ENCODE measurements at places on chromosomes 5 and 9.

GRCh38 chr9:10112798-10113197 lies 500.0 kb downstream of the PTPRD start:
- DNase-seq = no peak

DNA sequence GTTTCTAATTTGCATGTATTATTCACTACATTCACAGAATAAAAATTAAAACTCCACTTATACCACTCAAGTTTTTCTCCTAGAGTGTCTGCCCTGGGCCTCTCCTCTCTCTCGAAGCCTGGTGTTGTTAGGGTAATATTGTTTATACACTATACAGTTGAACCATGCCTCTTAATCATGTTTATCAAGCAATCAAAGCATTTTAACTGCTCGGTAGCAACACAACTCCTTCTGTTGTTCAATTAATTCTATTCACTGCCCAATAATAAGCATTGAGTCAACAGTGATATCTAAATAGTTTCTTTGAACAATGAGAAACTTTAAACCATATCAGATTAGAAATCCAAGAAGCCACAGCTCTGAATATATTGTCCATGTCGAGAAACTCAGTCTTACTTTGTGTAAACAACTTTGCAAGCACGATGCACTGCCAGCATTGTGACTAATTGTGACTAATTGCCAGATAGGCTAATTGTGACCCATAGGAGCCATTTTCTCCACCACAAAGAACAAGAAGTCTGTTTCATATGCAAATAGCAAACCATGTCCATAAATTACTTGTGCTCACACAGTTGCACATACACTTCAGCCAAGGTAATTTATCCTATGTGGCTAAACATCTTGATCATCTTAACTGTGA lies at the start of gene DNAH5:
Gene DNAH5, minus strand, starts transcription at position 129 of the 640 bp plus-strand sequence. CDS start 250 bp downstream, outside the sequence.
- no peak for DNase-seq

DNA sequence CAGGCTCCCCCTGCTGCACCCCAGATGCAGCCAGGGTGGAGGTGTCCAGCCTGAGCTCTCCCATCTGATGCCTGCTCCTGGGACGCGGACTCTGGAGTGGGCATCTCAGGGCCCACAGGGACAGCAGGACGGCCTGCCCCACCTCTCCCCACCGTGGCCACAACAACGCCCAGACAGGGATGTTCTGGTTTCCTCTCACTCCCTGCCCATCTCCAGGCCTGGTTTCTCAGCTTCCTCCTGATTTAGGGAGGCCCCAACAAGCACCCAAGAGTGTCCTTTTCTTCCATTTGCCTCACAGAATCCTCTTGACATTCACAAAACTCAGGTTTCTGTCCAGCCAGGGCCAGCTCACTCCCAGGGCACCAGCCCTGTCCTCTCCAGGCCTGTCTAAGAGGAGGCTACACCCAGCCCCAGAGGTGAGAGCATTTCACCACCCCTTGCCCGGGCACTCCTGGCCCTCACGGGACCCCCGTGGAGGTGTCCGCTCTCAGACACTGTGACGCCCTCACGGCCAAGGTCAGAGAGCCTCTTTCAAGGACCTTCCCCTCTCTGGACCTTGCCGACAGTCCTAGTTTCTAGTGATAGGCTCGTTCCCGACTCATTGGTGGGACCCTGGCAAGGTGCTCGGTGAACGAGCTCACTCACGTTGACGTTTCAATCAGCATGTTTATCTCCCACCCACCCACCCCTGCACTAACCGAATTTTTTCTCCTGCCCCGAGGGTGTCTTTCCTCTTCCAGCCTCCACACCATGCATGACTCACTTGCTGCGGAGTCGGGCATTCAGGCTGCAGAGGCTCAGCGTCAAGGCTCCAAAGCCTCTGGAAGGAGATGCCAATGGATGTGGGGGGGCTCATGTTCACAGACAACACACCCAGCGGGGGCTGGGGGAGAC lies 62.0 kb upstream of the UNC5A start:
- DNase-seq = no peak

DNA sequence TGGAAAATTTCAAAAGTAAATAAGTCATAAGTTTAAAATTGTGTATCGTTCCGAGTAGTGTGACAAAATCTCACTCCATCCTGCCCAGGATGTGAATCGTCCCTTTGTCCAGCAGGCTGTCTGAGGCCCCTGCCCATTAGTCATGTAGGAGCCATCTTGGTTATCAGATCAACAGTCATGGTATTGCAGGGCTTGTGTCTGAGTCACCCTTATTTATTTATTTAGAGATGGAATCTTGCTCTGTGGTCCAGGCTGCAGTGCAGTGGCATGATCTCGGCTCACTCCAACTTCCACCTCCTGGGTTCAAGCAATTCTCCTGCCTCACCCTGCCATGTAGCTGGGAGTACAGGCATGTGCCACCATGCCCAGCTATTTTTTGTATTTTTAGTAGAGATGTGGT lies 30.2 kb downstream of the ITGA2 start:
- no peak for DNase-seq

- no peak for DNase-seq
Observed at GRCh38 chr9:17631396-17631795, 52.5 kb downstream of the SH3GL2 start.

DNA sequence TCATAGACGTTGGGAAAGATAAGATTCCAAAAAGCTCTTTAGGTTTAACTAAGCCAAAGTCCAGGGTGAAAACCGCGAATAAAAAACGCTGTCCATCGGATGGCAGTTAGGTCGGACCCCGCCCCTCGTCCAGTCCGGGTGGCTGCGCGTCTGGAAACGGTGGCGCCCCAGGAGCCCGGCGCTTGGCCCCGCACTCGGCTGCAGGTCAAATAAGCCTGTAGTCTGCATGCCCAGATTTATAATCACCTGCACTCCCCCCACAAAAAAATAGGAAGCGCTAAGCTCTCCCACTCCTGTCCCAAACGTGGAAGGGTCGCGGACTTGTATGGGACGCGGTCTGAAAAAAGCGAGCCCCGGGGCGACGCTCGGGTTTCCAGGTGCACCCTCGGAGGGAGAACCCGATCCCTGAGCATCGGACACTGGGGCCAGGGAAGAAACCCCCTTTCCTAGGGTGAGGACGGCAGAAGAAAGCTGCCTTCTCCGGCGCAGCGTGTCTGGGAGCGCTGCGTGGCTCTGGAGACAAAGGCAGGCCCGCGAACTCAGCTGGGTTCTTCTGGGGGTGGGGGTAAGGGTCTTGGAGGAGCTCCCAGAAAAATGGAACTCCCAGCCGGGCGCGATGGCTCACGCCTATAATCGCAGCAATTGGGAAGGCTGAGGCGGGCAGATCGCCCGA lies 923 bp upstream of the ZBTB5 start:
- peak; percentile 72 for DNase-seq

DNA sequence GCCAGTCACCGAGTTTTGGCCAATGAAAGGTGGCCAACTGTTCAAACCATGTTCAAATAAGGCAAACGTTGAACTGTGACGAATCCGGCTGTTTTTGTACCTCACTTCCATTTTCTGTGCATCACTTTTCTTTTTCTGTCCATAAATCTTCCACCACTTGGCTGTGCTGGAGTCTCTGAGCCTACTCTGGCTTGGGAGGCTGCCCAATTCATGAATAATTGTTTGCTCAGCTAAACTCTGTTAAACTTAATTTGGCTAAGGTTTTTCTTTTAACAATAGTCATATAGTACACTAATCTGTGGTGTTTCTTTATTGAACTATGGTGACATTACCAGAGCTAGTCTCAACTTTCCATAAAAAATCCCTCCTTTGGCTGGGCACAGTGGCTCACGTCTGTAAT lies 11.3 kb downstream of the NIM1K start:
- DNase-seq = no peak

DNA sequence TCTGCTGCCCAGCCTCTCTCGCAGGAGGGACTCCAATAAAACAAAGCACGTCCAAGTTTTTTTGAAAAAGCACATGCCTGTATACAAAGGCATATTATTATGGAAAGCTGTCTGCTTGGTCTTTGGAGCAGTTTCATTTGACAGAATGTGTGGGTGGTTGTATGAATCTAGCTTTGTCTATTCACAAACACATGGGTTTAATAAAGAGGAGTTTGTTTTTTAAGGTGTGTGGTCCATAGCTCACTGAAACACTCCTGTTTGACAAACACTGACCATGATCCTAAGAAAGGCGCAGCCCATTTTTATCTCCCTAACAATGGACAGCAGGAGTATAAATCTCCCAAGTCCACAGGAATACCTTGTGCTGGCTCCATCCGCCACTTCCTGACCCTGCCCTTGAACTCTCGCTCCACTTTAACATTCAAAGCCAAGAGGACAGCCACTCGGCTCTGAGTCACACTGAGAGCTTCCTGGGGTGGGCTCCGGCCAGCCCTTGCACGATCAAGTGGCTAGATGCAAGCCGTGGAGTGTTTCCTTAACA lies 371.9 kb downstream of the EBF1 start:
- DNase-seq = no peak

DNA sequence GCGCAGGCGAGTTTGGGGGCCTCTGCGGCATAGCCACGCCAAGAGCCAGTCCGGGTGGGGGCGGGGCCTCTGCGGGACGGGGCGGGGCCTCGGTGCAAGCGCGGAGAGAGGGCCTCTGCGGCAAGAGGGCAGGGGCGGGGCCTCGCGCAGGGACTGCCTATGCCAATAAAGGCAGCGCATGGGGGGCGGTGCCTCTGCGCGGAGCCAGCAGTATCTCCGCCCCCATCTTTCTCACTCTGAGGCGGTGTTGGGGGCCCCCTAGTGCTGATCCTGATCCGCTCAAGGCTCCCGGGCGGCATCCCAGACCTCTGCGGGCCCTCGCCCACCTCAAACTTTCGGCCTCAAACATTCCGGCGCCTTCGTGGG lies 9.2 kb upstream of the GPRIN1 start:
- DNase-seq = peak; percentile 98

DNA sequence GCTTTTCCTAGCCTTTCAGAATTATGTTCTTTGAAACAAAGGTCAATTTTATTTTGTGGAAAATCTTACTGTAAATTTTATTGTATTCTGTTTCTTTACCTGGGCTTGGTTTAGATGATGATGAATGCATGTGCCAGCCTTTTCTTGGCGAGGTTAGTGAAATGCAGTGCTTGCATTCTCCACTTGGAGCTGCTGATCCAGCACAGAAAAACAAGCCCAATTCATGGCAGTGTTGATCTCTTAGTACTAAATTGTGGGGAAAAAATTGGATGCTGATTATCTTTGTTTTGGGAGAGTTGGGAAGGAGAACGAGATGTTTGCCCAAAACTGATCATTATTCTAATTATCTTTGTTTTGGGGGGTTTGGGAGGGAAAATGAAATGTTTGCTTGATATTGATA lies 3.7 kb downstream of the HABP4 start:
- no peak for DNase-seq

DNA sequence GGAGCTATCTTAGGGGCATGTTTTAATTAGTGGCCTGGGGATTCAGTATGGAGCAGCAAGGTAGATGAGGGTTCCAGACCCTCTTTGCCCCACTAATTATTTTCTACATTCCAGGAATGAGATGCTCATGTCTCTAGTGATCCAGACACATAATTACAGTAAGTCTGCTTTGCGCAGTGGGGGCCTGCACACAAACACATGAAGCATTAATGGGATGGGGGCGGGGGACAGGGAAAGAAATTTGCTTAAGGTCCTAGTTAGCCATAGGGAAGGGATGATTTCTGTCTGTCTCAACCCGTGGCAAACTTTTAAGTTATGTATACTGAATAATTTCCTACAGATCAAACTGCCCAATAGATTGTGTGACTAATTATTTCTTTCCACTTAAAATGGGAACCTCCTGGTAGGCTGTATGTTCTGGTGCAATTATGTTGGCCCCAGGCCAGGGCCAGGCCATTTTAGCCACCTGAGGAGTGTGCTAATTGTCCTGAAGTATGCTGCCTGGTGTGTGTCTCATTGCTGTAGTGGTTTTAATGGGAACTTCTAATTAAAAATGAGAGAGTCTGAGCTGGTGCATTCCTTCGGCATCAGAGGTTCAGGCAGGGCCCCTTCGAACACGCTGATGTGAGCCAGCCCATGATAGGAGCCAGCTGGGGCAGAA lies 134.4 kb downstream of the PTTG1 start:
- no peak for DNase-seq

GRCh38 chr5:51651889-51652288 lies 268.6 kb downstream of the ISL1 start:
- DNase-seq = no peak

- no peak for DNase-seq
Observed at GRCh38 chr5:14445013-14445412, 136.6 kb upstream of the OTULINL start.

DNA sequence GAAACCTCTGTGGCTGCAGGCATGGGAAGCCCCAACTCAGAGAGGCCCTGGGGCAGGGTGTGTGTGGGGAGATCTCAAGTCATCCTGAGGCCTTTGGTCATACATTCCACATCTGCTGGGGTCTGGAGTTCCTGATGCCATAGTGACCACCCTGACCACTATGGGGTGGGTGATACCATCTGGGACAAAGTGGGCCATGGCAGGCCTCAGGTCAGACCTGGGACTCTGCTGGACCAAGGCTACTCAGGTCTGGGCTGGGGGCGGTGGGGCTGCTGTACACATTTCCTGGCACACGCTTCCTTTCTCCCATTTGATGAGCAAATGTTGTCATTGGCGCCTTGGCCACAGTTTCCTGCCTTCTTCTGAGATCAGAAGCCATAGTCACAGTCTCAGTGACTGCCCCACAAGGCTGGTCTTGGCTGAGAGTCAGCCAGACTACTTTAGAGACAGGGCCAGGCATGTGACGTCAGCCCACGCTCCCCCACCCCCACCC lies 15.1 kb upstream of the ACSL6 start:
- no peak for DNase-seq

DNA sequence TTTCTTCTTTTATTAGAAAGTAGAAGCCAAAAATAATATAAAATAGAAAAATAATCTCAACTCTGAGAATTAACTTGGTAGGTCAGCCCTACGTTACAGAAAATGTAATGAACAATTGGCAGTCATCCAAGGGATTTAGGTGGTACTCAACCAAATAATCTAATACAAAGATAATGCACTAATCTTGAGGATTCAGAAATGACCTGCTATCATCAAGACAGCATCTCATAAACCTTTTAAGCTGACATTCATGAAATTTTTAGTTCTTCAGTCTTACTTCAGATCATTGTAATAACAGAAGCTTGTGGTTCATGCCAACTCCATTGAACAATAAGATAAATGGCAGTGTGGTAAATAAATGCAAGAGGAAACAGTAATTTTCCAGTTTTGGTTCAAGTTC lies 1058.0 kb downstream of the MAT2B start:
- no peak for DNase-seq

- DNase-seq = no peak
Observed at GRCh38 chr5:163580516-163580915, 75.1 kb downstream of the MAT2B start.

DNA sequence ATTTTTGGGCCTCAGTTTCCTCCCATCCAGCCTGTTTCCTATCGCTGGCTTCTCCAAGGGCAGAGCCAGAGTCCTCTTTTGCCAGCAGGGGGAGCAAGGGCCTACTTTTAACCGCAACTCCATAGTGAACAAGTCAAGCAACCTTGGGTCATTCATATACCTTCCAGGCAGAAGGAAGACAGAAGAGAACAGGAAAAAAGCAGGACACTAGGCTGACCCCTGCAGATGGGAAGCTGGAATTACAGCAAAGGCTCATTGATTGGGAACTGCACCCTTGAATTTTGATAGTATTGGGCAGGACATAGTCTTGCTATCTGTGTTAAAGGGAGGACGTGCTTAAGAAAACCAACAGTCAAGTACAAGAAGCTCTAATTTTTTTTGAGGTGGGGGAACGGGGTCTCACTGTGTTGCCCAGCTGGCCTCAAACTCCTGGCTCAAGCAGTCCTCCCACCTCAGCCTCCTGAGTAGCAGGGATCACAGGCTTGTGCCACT lies 30.1 kb downstream of the QRFP start:
- peak; percentile 91 for DNase-seq
